Coronary artery (tissue), 2 donors: ENCODE measurements at places on chromosomes 3 and 15.

DNA sequence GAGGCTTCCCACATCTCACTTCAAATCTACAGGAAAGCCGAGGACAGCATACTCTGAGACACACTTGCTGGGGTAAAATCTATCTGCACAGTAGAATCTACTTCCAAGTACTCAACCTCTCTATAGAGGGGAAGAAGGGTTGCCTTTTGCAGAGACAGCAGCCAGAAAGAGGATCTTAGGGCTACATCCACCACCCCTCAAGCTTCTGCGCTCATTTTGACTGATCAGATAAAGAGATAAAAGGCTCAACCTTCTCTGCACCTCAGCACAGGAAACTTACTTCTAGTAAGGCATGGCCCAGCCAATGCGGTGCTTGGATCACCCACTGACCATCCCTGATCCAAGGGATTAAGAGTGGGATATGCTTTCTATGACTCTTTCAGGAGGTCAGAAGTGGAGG lies 6.9 kb upstream of the SLC9A9 start:
- DNase-seq = no peak

- DNase-seq = no peak
These were observed 24.3 kb downstream of the HERC1 start for GRCh38 chr15:63809452-63809851.

DNA sequence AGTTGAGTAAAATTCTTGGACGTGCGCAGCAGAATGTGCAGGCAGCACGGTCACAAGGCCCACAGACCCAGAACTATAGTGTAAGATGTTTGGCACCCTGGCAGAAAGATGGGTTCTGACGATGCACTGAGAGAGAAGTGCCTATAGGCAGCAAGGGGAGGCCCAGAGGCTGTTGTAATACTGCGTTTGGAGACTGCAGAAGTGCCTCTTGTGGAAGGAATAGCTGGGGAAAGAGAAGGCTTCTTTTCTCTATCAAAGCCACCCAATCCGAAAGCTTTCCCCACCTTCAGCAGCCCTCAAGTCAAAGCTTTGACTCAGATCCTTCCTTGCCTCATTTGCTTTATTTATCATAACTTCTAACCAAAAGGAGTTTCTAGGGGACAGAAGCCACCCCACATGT lies 5.2 kb upstream of the SIN3A start:
- no peak for DNase-seq

DNA sequence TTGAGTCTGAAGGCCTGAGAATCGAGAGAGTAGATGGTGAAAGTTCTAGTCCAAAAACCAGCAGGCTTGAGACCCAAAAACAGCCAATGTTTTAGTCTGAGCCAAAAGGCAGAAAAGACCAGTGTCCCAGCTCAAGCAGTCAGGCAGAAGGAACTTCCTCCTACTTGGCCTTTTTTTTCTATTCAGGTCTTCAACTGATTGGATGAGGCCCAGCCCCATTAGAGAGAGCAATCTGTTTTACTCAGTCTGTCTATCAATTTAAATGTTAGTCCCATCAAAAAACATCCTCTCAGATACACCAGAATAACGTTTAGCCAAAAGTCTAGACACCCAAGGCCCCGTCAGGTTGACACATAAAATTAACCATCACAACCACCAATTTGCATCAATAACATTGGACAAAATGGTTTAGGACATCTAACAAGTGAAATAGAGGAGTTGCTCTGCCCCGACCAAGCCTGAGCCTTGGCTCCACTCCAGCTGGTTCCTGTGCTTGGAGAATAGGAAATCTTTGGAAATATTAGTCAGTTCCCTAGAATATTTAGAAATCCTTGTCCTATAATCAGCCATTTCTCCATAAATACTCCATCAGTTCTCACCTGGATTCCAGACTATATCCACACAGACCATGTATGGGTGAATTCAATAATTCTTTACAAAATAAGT lies 51.4 kb upstream of the LIPC start:
- DNase-seq = no peak

- no peak for DNase-seq
These were observed 206.4 kb upstream of the CFAP20DC start for GRCh38 chr3:59256230-59256629.

DNA sequence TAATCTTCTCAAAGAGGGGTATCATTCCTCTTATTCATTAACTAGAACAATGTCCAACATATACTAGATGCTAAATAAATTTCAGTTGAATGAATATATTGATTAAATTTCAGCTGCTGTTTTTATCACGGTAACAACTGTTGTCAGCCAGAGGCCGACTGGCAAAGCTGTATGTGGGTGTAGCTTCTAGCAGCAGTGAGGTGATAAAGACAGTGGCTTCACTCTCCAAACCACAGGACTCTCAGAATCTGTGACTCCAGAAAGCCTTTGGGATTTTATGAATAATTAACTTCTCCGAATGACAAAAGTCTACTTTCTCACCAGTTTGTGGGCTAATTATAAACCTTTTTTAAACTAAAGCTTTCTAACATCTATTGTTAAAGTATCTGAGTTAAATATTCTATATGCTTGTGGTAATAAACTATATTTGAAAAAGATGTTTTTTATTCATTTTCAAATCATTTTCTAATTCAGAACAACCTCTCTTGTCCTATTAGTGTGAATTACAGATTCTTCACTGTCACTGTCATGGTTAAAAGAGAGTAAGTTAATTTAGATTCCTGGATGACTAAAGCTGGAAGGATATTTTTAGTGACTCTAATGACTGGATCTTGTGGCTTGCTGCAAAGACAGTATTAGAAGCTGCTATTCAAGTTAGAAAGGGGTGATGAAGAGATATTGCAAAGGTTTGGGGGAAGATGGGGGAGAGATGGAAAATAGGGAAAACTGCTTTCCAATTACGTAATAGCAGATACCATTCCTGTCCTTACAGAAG lies 796.4 kb upstream of the ARPP21 start:
- no peak for DNase-seq

GRCh38 chr3:16330351-16330750 lies 65.3 kb downstream of the OXNAD1 start:
- DNase-seq = no peak

- DNase-seq = no peak
These were observed 98.2 kb downstream of the DCLK3 start for GRCh38 chr3:36666166-36666565.

GRCh38 chr15:55742498-55742926 lies 440 bp downstream of the PRTG start:
- DNase-seq = no peak

GRCh38 chr3:29416514-29416913 lies 135.6 kb downstream of the RBMS3 start:
- DNase-seq = no peak

GRCh38 chr3:166372571-166373106 lies 535.4 kb upstream of the BCHE start:
- DNase-seq = no peak

DNA sequence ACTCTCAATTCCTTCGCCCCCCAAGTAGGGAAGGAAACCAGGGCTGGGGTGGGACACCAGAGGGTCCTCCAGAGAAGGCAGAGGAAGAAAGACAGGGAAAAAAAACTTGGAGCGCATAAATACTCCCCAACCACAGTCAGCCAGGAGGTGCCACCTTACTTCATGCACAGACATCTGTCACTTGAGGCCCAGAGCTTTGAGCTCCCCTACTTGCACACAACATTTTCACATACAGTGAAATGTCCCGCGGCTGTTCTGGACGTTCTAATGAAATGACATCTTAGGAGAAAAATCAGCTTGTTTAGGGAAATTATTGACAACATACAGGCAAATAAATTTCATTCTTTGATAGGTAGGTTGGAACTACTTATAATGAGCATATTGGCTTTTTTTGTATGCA lies 113.0 kb downstream of the LIPC start:
- DNase-seq = no peak

GRCh38 chr15:81863162-81863561 lies 182.7 kb downstream of the MEX3B start:
- DNase-seq = no peak

DNA sequence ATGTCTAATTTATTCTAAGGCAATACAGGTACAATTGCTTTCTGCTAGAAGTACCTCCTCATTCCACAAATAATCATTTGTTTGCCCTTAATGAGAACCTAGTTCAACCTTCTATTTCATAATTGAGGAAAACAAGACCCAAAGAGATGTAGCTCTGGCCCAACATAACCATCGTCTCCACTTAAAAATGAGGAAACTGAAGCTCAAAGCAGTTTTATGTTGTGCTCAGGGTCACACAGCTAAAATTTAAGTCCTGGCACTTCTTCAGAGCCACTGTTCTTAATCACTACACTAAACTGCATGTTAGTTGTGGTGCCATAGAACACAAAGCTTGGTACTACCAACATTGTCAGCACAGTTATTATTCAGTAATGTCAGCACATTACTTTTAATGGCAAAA lies 108.0 kb downstream of the SERPINI1 start:
- no peak for DNase-seq

- DNase-seq = no peak
These were observed 23.3 kb upstream of the BUB1B start for GRCh38 chr15:40137303-40138200.

GRCh38 chr3:71859123-71859519 lies 74.2 kb upstream of the PROK2 start:
- no peak for DNase-seq

DNA sequence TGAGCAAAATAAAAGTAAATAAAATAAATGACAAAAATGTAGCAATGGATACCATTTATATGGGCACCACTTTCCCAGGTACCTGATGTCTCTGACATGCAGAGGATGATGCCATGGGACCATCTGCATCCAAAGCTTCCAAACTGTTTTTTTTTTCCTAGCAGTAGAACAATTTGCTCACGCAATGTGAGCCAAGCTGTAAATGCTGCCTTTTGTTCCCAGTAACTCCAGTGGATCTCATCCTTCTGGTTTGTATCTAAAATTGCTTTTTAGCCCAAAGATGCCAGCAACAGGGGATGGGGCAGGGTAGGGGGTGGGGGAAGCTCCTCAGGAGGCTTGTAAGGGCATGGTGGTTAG lies 32.7 kb downstream of the SLC12A8 start:
- DNase-seq = no peak

GRCh38 chr3:37287776-37288175 lies 113.4 kb upstream of the LRRFIP2 start:
- no peak for DNase-seq

DNA sequence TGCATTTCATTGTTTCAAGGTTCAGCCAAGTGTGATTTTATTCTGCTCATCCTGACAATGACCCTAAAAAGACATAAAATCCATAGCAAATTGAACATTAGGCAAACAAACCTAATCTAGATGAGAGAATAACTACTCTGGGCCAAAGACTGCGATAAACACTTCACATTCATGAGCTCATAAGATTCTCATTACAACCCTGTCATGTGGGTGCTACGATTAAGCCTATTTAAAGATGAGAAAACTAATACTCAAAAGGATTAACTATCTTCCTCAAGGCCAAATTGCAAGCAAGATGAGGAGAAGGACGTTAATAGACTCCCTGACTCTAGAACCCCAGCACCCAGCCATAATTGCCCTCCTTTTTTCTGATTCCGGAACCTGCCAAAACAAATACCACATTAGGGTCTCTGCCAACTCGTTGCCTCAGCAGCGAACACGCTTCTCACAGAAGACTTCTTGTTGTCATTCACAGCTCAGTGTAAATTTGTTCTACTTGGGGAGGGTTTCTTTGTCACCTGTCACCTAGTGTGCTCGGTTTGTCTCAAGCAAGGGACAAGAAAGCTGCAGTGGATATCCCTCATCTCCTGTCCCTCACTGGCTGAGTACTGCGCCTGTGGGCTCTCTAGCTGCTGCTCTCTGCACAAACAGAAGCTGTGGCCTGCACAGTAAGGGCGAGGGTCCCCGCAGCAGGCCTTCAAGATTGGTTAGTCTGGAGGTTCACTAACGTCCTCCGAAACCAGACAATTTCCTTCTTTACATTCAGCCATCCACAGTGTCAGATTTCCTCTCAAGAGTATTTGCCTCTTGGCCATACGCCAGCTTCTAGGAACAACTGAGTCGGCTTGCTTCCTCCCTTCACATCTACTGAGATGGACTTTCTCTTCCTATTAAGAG lies 200.0 kb upstream of the UBE2E2 start:
- no peak for DNase-seq

GRCh38 chr3:169138849-169139420 lies 524.6 kb downstream of the MECOM start:
- DNase-seq = no peak

- DNase-seq = no peak
These were observed 548 bp upstream of the PSMD6 start for GRCh38 chr3:64023861-64024223.

GRCh38 chr3:172305552-172305951 lies 142.7 kb downstream of the GHSR start:
- DNase-seq = no peak

DNA sequence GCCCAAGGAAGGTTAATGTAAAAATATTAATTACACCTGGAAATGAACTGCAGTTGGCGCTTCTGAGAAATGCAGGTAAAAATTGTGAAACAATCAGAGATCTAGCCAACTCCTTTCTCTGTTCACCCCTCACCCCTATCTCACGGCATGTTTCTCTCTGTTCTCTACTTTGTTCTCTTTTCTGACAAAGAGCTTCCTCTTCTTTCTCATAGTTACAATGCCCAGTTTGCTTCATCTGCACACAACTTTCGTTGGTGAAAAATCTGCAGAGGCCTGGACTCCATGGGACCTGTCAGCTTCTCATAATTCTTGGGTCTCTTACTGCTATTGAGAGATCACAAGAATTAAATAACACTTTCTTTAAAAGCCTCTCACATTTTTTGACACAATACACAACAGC lies 212.9 kb upstream of the LRRN1 start:
- DNase-seq = no peak

DNA sequence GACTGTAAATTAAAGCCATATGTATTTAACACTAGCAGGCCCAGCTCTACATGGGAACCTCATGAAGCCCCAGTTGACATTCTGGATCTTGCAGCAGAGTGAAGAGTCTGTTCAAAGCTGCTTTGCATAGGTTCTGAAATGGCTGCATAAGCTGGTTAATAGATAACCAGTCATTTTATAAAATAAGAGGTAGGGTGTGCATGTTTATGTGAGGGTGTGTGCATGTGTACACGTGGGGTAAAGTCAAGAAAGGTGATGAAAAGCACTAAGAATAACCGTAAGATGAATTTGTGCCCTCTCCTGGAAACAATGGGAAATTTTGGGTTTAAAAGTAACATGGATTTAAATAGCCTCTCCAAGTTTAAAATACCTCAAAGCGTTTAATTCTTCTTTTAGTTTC lies 33.0 kb downstream of the PAQR9 start:
- DNase-seq = no peak

- no peak for DNase-seq
These were observed 30.9 kb downstream of the PTH1R start for GRCh38 chr3:46908294-46908985.
